ENCODE measurements at places on chromosomes 3 and 15.

DNA sequence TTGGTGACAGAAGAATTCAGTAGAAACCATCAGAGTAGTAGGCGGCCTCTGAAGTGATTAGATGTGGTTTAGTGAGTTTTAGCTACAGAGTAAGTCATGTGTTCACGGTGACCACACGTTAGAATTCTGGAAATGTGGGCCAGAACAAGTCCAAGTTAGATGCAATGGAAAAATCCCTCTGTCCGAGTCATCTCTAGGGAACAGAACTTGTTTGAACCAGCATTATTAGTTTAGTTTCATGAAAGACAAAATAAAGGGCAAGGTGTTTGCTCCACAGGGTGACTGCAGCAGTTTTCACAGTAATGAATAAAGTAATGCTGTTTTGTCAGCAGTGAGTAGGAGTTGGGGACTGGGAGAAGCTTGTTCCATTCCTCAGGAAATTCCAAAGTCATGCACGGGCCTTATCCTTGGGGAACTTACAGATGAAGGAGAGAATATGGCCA, 100.2 kb downstream of the CGNL1 start:
- no peak for DNase-seq

DNA sequence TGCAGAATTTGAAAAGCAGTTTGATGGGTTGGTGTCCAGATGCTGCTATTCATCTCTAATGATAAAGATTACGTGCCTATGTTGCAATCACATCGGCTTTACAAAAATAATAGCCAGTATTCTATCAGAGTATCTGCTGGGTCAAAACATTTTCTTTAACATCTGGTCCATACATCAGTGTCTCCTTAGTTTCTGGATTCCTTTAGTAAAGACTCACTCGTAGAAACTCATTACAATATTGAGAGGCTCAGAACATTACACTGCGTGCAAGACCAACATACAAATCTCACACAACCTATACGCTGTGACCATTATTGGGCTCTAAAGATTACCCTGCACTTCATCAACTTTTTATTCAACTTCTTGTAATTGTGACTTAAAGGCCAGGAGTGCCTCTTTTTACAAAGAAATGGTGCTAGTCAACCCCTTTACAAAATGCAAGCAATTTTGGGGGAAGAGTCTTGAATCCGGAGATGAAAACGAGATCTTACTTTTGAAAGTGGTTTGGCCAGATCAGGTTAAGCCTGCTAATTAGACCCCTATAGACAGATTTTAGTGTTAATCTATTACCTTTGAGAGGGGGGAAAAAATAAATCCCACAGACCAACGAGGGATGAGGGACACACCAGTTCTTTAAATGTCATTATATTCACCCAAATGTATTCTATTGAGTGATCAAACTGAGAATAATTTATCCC, 2.9 kb downstream of the TRA2B start:
- no peak for DNase-seq

- DNase-seq: no peak
Observed at GRCh38 chr15:57198131-57198530, 178.2 kb upstream of the CGNL1 start.

DNA sequence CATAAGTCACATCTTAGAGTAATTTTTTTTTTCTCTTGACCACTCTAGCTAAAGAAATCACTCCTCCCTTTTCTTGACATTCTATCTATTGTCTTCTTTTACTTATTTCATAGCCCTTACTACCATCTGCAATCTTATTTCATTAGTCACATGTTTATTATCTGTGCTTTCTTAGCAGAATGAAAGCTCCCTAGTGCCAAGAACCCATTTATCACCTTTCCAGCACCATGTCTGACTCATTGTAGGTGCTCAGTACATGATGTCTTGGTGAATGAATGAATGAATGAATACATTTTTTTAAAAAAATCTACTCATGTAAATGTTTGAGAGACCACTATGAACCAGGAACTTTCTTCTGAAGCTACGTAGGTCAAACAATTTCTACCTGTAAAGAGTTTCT, 157.2 kb downstream of the CADPS start:
- DNase-seq: no peak

GRCh38 chr3:126527006-126527405, 3.1 kb downstream of the CHST13 start:
- DNase-seq: no peak

DNA sequence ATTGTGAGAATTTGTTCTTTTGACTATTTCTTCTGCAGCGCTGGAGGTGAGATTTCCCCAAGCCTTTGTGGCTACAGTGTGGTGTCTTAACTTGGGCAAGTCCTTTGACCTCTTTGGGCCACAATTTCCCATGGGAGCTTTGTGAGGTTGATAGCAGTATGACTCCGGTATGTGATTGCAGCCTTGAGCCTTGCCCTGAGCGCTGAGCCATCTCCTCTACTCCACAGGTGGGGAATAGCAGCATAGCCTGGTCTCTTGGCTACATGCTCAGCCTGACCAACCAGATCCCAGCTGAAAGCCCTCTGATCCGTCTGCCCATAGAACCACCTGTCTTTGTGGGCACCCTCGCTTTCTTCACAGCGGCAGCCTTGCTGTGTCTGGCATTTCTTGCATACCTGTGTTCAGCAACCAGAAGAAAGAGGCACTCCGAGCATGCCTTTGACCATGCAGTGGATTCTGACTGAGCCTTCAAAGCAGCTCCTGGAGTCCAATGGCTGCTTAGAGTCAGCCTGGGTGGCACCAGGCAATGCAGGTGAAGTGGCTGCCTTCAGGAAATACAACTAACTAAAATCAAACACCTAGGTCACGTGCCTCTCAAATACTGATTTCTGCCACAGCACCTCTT, 30.0 kb upstream of the RPL14 start:
- DNase-seq: no peak

DNA sequence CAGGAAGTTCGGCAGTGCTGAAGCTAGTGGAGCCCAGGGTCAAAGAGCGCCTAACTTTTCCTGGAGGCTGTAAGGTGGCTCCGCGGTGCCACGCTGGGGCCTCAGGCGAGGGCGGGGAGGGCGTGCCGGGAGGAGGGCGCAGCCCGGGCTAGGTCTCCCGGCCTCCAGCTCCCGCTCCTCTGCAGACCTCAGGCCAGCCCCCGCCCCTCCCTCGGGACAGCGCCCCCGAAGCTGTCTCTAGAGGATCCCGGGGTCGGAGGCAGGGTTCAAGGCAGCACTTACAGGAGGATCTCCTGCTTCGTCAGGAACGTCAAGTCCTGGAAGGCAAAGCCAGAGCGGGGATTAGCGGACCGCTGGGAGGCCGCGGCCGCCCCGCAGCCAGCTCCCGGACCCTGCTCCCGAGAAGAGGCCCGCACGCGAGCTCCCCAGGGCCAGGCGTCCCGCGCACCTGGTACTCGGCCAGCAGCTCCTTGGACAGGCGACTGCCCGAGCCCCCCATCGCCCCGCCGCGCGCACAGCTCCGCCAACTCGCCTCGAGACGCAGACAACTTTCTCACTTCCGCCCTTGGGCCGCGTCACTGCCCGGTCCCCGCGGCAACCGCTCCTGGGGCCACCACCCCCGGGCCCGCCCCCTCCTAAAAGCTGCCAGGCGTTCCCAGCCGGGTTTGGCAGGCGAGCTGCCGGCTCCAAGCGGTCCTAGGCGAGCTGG, at the start of gene CIB1:
CIB1 (minus strand) TSS at position 555 of the 709 bp plus-strand sequence; CDS start at position 499, 56 bp downstream.
- peak; percentile 95 for DNase-seq

DNA sequence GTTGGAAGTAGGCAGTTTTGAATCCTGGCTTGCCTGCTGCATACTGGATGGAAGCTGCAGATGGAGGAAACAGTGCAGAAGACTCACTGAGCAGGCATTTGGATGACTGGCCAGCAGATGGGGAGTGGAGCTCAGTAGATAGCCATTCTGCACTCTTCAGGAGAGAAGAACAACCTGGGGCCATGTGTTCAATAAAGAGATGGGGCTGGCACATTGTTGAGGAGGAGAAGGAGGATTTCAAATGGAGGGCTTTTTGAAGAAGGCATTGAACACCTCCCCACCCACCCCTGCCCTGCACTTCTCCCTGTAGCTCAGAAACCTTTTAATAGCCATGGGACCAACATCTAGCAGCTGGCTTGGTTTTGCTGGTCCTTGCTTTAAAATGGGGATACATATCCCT, 109.8 kb downstream of the CACNA1D start:
- DNase-seq: no peak

DNA sequence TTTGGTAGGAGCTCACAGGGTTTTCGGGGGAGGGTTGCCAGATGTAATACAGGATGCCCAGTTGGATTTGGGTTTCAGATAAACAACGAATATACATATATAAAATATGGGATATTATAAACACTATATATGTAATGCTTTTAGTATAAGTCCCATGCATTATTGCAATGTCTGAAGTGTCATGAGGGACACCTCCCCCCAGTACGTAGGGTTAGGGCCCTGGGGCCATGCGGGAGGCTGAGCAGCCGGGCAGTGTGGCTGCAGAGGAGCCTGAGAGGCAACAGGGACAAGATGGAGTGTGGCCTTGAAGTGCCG, 148.9 kb downstream of the SMAD6 start:
- no peak for DNase-seq

DNA sequence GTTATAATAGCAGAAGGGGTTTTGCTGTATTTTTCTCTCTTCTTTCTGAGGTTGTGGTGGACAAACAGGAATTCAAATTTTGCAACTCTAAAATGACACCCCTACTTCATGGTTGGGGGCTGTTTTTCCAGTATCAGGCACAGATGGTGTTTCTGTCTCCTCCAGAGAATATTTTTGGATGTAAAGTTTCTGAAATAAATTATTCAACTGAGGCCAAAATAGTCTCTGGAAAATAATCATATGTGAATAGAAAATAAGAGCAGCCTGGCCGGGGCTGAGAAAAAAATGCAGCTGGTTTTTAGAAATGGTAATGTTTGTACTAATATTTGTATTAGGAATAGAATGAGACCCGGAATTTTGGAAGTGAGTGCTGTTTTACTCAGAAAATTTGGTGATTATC, 121.3 kb upstream of the ADAMTS9 start:
- no peak for DNase-seq

DNA sequence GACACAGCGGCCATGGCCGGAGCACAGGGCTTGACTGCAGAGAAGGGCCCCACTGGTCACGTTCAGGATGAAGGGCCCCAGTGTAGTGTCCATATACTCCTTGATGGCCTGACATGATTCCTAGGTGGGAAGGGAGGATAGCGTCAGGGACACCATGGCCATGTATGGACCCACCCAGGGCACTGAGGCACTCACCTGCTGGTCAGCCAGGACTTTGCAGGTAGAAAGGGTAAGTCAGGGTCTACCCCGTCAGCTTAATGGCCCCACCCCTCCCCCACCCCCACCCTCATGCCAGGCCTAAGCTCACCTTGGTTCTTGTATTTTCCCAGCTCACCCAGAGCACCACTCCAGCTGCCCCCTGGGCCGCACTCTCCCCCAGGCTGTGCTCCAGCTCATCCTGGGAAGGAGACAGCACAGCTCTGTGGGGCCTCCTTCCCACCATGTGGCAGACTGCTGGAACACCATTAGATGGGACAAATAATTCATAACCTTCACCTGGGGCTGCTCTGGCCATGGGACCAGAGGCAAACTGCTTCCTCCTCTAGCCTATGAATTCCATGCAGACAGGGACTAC, 1.6 kb upstream of the HYAL3 start:
- DNase-seq: no peak

DNA sequence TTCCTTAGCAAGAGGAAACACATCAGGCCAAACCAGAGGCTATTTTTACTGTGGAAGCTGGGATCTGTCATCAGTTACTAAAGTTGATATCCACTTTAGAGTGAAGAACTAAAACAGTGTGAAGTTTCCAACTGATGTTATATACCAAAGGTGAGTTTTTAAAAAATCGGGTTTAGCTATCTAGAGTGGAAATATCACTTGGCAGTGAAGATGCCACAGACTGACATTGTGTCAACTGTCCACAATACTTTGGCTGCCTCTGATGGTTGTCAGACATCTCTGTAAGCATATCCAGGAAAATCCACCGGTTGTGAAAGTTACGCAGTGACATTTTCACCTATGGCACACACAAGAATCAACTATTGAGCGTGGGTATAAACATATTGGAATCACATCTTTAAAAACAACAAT, 9.2 kb downstream of the ZIC1 start:
- no peak for DNase-seq

- no peak for DNase-seq
Observed at GRCh38 chr3:108093021-108093420, 2.2 kb upstream of the CD47 start.

DNA sequence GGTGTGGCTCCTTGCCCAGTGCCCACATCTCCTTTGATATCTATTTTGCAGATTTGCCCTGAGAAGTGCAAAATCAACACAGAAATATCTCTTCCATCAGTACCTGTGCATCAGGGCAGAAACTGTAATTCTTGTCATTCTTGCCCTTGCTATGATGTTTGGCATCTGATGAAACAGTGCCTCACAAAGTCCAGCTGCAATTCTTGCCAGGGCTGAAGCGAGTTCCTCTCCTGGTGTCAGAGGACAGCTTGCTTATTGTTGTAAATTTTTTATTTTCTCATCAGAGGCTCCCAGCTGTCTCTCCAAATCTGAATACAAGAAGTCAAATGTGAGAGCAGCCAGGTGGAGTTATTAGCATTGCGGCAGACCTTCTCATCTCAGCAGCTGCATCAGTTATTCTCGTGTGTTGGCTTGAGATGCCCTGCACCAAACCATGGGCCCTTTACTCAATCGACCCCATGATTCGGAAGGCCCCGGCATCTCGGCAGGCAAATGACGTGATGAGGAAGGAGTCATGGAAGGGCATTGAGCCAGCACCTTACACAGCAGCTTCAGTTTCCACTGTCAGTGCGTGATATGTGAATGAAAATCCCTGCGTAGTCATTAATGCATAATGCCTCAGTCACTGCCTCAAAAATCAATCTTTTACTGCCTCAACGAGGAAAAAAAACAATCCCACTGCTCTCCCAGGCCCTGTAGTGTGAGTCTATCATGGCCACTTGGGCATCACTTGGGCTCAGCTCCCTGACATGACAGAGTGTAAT, 93.4 kb downstream of the CCNL1 start:
- no peak for DNase-seq

GRCh38 chr3:31765871-31766270, 215.2 kb downstream of the OSBPL10 start:
- no peak for DNase-seq

DNA sequence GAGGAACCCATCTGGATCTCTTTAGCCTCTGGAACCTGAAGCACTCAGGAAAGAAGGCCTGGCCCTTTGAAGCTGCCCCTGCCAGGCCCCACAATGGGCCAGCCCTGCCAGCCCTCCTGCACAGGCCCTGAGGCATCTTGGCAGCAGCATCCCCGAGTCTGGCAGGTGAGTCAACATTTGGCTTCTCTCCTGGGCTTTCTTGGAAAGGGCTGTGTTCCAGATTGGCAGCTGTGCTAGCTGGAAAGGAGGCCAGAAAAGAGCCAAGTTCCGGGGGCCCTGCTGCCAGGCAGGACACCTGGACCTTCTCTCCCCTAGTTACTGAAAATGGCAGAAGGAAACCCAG, 187.2 kb downstream of the SHQ1 start:
- DNase-seq: no peak

- DNase-seq: no peak
Observed at GRCh38 chr15:60795471-60795870, 316.5 kb upstream of the ICE2 start.

- no peak for DNase-seq
Observed at GRCh38 chr15:93250950-93251349, 161.9 kb upstream of the RGMA start.

- DNase-seq: no peak
Observed at GRCh38 chr15:42775416-42775815, 38.5 kb upstream of the CDAN1 start.

- no peak for DNase-seq
Observed at GRCh38 chr3:187906416-187906815, 161.1 kb upstream of the BCL6 start.

Measured in left lung (tissue), 14 donors.